ENCODE measurements at places on chromosomes 11 and 22. TPM values are rescaled to one million over a fixed set of nuclear protein-coding genes. Genes with fewer than 3 reads are reported as not detected.

DNA sequence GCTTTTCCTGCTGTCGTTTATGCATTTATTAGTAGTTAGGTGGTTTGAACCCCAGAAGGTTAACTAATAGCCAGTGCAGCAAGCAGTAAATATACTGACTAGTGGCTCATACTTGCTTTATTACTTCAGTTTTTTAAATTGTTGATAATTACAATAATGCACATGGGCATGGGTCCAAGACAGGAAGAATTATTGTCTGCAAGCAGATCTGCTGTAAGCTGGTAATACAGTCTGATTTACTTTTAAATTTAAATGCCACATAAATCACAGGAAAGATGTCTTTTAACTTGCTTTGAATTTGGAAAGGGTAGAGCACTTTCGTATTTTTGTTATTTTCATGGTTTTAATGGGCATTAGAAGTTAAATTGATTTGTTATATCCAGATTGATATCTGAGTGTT is 27.1 kb downstream of the APLP2 start:
- DNase-seq, result no peak

The MMP8 gene
- 0.06 TPM for polyA plus RNA-seq

GRCh38 chr11:18000760-18001159 is 12.1 kb downstream of the SERGEF start:
- no peak for DNase-seq

The RAB36 gene
- 15.0 TPM for polyA plus RNA-seq

DNA sequence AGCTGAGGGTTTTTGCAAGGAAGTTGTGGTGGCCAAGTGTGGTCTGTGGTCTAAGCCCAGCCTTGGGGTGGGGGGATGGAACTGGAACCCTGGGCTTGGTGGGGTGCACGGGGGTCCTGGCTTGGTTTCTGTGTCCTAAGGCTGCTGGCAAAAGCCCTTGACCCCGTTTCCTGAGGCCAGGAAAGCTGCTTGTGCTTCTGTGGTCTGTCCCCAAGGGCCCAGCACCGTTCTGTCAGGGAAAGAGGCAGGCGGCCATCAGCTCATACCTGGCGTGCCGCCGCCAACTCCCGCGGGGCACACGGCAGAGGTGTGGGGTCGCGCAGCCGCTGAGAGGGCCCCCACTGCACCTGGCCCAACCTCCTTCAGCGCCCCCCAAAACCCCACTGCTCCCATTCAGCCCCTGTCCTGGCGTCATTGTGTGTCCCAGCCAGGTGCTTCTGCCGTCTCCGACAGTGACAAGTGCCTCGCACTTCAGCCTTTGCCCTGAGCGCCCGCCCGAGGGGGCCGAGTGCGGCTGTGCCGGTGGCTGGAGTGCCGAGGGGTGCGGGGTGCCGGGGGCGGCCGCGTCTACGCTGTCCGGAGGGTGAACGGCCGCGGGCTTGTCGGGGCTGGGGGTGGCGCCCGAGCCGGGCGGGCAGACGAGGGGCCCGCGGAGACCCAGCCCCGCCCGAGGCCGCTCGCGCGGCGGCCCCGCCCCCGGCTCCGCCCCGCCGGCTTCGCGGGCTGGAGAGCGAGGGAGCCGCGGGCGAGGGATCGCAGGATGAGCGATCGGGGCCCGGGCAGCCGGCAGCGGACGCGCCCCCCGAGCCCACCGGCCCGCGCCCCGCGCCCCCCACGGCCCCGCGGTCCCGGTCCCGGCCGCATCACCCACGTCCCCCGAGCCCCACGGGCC is at the start of gene CNIH2:
Gene CNIH2, plus strand, starts transcription at position 705 of the 892 bp plus-strand sequence. CDS start 282 bp downstream, outside the sequence.
- no peak for DNase-seq

DNA sequence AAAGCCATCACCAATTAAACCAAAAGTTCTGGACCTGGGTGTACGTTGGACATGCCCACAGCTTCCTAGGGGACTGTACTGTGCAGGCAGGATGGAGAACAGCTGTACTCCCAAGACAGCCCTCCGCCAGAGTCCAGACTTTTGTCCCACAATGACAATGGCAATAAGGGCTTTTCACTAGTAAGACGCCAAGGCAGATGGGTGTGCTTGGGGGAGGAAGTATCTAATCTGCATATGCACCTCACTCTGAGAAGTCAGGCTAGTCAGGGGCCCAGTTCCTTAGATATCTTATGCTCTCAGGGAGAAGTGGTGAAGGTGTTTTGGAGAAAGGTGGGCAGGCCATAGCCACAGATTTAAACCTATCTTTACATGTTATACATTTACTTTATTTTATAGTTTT is 85.1 kb upstream of the USP47 start:
- DNase-seq, result no peak

- DNase-seq, result no peak
Measured at GRCh38 chr11:118212131-118212725, 12.6 kb downstream of the JAML start.

DNA sequence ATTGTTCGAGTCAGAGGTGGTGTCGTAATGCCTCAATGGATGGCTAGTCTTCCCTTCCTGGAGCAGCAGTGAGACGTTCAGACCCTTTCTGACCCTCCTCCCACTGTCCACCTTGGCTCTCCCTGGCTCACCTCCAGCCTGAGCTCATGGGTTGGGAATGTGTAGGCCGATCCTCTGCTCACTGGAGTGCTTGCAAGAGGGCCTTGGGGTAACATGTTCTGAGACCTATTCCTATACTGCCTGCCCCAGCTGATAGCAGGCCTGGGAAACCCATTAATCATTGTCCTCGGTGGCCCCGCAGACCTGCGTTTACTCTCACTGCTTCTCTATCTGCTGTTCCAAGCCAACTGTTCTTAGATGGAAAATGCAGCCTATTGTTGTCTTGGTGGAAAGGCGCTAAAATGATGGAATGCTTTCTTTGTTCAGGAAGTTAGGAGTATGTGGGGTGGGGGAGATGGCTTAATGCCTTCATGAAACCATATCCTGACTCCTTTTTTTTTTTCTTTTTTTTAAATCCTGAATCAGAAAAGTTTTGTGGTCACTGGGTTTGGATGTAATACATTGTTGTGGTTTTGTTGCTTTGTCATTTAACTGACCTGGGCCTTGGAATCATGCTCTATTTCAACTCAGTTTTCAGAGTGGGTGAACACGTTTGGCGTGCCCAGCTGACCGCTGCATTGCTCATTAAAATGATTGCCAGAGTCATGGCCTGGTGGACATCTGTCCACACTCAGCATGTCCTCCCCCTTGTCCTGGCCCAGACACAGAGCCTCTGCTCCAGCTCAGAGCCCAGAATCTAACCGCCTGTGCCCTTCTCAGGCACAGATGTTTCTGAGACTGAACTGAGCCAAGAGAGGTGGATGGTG is 72.5 kb downstream of the MICAL2 start:
- DNase-seq, result peak; percentile 63

The MTMR3 gene
- polyA plus RNA-seq, result 49.0 TPM

Measured in renal cortex interstitium (tissue), 15 donors.